ENCODE measurements at places on chromosomes 7 and 10.

GRCh38 chr10:4840151-4840550, 14.1 kb downstream of the AKR1E2 start:
- no peak for DNase-seq

DNA sequence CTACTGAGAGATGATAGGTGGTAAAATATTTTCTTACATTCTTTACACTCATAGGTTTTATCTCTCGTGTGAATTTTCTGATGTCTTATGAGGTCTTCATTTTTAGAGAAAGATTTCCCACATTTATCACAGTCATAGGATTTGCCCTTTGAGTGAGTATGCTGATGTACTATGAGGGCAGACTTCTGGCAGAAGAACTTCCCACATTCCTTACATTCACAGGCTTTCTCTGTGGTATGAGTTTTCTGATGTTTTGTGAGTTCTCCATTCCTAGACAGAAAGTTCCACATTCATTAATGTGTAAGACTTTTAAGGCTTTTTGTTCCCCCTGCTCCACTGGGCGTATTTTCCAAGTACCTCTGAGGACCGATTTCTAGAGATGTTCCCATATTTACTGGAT, 23.5 kb downstream of the ZNF25 start:
- DNase-seq = no peak

DNA sequence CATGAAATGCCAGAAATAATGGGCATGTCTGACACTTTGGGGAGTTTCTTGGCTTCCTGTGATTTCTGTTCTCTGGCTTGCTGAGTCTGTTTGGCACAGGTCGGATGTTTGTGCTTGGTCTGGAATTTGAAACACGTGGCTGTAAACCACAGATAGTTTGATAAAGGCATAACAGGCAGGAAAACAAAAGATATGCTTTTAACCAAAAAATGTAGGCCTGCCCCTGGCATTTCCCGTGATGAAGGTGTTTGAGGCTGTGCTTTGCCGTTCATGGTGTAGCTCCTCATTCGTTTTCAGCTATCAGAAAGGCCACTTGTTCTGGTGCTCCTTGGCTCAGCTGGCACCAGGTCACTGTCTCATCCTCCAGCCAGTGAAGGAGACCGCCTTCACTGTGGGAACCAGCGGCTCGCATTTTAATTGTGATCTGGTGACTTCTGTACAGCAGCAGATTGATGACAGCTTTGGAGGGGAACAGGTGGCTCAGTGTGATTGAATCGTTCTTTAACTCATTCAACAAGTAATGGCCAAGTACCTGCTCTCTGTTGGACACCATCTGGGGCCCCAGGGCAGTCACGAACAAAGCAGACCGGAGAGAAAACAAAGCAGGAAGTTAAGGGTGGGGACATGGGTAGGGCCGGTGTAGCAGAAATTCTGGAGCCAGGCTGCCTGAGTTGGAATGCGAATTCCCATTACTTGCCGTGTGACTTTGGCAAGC, 111.5 kb downstream of the CCNY start:
- DNase-seq = no peak

GRCh38 chr7:70387217-70387616, 744.7 kb upstream of the GALNT17 start:
- no peak for DNase-seq

DNA sequence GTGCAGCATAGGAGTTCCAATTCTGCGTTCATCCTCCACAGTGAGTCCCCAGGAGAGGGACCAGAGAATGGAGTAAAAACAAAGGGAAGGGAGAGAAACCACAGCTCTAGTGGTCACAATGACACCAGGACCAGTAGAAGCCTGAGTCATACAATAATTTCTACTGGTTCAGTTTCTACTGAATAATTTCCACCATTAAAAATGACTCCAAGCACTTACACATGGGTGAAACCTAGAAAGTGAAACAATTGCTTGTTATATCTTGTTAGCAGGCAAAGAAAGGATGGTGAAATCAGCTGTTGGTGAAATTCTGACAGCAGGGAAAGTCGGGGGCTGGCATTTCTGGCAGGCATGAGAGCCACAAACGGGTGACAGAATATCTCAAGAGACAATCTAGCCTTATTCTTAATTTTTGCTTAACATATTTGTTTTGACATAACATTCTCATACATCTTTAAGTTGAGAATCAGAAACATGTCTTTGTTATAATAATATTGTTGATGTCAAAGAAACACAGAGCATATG, 1065.8 kb upstream of the C7orf33 start:
- DNase-seq = no peak

- no peak for DNase-seq
Measured at GRCh38 chr10:74888962-74889661, 62.7 kb downstream of the KAT6B start.

DNA sequence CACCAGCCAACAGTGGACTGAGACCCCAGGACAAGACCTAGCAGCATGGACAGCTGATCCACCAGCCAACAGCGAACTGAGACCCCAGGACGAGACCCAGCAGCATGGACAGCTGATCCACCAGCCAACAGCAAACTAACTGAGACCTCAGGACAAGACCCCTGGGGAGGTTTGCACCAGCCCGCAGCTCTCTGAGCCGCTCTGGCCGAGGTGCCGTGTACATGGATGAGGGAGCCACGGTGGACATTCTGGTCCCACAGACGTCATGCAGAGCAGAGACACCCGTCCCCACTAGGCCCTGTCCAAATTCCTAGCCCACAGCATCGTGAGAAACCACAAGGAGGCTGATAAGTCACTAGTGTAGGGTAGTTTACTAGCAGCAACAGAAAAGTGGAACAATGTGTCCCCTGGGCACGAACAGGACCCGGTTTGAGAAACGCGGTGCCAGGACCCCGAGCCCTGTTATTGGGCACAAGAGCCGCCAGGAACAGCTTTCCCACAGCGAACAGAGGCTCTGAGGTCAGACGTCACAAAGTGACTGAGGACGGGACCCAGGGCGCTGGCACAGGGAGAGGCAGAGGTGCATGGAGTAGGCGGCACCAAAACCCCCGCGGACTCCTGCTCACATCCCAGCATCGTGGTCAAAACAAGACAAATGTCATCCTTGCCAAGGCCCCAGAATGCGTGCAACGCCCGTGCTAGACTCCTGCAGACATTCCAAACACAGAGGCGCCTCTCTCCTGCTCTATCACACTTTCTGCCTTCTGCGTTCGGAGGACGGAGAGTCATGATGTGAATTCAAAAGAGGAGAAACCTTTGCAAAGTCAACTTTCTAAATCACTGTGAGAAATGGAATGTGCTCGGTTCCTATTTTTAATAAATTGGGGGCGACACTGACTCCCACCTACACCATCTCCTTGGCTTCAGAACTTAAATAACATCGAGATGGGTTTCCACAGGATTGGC, 8.1 kb downstream of the STK32C start:
- DNase-seq = no peak

DNA sequence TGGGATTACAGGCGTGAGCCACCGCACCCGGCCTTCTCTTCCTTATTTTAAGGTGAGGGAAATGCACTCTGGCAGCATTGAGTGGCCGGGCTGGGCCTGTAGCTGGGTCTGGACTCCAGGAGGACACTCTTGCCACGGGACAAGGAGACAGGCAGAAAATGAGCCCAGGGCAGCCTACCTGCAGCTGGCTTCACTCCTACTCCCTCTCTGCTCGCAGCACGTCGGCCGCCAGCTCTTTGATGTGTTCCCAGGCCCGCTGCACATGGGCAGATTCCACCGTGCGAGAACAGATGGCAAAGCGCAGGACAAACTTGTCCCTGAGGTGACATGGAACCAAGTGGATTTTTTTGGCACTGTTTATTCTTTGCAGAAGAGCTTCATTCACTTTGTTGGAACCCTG, 12.9 kb upstream of the FIGNL1 start:
- DNase-seq = no peak

DNA sequence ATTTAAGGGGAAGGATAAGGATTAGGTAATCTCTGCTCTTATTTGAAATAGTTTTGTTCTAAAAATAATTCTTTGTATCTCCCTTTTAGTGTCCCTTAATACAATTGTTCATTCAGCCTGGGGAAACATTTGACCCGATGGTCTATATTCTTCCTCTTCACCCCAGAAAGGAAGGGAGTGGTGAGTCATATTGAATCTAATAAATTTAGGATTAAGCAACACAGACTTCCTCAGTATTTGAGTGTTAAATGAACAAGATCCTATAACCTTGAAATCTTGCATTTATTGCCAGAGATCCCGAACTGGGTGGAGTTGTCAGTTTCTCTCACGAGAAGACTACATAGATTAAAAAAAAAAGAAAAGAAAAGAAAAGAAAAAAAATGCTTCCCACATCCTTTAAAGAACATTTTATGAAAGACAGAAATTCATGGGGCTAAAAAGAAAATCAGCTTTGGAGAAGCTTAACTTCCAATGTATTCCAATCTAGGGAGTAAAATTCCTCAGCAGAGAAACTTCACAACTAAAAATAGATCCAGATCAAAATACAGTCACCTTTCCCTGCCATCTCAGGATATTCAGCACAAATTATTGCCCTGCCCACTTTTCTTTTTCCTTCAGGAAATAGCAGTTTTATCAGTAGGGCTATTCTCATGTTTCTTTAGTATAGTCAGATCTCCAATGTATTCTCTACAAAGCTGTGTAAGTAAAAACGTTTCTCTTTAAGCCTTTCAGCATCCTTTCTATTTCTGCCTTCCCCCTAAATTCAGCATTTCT, 82.2 kb downstream of the SEMA3D start:
- no peak for DNase-seq

- DNase-seq = no peak
Measured at GRCh38 chr7:66140924-66141323, 26.3 kb downstream of the CRCP start.

DNA sequence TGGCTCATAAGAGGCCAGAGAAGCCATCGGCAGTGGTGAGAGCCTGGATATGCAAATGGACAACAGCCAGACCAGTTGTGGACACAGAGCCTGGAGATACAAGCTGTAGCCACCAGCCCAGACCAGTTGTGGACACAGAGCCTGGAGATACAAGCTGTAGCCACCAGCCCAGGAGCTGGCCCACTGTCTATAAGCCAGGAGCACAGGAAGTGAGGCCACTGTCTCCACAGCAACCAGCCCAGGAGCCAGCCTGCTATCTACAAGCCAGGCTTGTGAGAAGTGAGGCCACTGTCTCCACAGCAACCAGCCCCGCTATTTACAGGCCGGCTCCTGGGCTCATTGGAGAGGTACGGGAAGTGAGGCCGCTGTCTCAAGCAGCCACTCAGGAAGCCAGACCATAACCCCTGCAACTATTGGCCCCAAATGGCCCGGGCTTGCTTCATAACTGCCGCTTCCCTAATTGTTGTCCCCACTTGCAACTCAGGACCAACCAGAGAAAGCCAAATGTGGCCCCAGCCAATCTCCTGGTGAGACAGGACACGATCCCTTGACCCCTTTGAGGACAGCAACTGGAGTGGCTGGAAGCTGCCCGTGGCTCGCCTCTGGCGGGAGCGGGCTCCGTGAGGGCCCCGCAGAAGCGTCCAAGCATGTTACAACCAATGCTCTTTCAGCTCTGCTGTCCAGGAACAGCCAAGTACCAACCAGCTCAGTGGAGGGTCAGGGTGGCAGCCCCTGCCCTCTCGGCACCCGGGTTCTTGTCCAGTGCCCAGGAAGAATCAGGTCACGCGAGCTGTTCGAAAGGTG, 44.1 kb upstream of the CNPY1 start:
- peak; percentile 34 for DNase-seq

- no peak for DNase-seq
Measured at GRCh38 chr7:633381-634018, 93.0 kb upstream of the DNAAF5 start.

DNA sequence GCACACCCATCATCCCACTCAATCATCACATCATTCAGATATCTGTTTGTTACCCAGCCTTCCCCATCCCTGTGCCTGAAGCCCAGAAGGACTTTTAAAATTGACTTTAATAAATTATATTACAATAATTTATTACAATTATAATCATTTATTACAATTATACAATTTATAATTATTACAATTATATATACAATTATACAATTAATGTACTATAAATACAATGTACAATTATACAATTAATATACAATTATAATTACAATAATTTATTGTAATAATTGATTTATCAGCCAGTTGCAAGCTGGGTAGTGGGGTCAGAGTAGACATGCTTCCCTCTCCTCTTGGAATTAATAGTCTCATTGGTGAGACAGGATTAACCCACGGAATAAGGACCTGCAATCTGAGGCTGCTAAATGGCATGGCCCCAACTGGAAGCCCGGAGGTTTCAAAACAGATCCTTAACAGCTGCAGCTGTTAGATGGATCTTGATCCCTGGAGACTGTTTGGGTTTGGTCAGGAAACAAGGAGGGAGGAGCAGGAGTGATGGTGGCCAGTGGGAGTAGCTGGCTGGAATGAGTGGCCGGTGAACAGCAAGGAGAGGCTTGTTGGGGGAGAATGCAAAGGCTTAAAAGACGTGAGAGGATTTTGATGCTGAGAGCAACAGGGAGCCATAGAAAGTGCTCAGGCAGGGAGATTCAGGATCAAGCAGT, 402.8 kb upstream of the PODXL start:
- DNase-seq = no peak

DNA sequence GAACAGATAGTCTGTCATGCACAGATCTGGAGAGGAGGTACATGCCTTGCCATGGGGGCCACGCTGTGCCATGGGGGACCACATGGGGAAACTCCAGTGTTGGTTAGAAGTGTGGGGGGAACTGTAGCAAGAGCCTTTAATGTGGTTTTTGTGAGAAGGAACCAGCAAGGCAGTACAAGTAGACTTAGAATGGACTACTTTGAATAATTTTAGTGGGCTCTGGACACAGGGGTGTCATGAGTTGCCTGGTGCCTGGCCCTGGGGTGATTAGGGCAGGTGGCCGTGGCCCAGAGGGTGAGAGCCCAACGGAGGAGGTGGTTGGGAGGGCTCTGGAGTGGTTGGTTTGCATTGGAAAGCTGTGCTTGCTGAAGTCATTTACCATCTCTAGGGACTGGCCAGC, 77.2 kb downstream of the CXCL12 start:
- DNase-seq = no peak

DNA sequence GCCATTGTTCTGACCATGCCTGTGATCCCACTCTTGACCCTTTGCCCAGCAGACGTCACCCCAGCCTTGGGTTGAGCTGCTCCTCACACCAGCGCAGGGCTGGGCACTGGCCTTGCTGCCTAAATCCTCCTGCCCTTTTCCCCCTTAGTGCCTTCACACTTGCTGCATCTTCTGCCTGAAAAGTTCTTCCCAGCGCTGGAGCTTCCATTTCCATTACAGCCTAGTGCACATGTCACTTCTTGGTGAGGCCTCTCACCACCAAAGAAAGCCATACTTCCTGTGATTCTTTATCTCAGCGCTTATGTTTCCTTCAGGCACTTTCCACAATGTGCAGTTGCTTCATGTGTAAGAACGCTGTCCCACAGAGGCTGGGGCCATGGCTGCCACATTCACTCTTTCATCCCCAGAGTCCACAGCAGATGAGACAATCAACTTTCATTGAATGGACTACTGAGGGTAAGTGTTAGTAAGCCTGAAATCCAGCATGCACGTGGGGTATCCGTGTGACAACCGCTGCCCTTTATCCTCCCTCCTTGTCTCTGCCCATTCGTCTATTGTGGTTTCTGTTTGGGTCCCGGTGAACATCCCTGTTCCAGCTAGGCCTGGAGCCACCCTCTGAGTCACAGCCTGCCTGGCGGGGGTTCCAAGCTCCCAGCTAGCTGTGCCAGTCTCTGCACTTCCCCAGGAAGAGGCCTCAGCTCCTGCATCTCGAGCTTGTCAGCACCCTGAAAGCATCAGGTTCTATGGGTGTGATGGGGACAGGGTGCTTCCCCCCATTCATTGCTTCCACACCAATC, 37.3 kb downstream of the ADRA2A start:
- no peak for DNase-seq

GRCh38 chr10:52651293-52651692, 121.3 kb downstream of the MBL2 start:
- DNase-seq = no peak
